ENCODE measurements at places on chromosomes 5 and 9.
A peak's percentile ranks its signal among the peaks of the same experiment; 100 is the strongest.

- DNase-seq = no peak
Observed at GRCh38 chr5:73121119-73121463, 716 bp downstream of the TMEM171 start.

- no peak for DNase-seq
Observed at GRCh38 chr9:91840469-91840868, 109.6 kb downstream of the ROR2 start.

- DNase-seq = no peak
Observed at GRCh38 chr9:27990524-27990923, 417.2 kb upstream of the C9orf72 start.

- DNase-seq = no peak
Observed at GRCh38 chr9:111744363-111744762, 50.4 kb downstream of the SHOC1 start.

DNA sequence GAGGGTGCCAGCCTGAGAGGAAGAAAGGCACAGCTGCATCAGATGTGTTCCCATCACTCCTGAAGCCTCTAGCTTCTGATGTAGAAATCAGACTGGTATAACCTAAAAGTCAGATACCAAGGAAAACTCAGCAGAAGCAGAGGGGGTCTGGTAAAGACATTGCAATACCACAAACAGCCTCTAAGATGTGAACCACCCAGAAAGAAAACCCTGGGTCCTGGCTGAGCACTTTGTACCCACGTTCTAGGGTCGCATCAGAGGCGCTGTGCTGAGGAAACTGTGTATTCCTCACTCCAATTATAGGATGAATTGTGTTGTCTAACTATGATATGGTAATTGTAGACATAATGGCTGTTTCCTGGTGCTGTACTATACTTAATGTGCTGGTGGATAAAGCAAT lies 275.6 kb downstream of the IRX2 start:
- DNase-seq = no peak

DNA sequence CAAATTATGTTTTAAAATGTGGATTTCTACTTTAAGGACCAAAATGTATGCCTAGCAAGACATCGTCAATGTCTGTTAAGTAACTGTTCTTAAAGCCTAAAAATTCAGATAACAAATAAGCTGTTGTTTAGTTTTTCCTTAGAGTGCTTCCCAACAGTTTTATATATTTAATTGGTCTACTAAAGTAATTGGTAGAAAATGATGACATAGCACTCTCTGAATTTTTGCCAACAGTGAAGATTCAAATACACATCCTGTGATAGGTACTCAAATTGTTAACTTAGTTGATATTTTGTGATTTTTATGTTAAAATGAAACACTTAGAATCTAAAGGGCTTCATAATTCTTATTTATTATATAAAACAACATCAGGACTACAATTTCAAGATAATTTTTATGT lies 107.5 kb downstream of the TMEM232 start:
- DNase-seq = no peak

- DNase-seq = no peak
Observed at GRCh38 chr9:127566351-127567001, 45.6 kb upstream of the STXBP1 start.

DNA sequence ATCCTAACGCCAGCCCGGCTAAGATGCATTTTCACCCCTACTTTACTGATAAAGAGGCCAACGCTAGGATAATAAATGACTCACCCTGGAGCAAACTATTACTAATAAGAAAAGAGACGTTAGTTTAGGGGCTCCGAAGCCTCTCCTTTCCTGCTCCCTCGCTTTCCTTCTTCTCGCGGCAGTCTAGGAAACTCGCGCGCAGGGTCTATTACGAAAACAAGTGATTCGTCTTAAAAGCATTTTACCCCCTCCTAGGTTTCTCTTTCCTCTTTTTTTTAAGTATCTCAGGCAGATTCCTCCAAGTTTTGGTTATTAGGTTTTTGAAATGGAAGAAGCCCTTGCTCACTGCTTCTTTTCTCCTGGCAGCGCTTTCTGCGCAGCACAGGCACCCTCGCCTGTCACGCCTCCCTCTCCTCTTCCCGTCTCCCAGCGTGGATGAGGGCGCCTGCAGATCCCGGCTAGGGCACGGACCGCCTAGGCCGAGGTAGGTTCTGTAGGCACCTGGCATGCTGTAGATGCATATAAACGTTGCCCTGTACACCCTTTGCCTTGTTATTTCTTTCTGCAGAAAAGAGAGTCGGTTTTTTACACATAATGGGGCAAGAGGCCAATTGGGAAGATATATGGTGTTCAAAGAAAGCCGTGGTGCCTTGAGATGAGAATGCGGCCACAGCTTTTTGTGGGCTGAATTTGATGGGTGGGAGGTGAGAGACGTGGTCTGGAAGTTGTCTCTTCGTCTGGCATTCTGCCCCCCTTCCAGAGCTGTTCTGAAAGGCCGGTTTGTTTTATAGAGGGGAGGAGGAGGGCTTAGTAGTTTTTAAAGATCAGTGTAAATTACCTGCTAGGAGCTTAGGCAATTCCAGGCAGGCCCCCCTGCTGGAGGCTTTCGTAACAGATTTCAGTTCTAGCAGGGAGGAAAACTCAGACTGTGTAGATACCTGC lies 983 bp downstream of the GCNT1 start:
- peak; percentile 58 for DNase-seq

- DNase-seq = peak; percentile 48
Observed at GRCh38 chr9:87324613-87325194, 173.0 kb upstream of the DAPK1 start.

GRCh38 chr9:131337131-131337848 lies 47.8 kb downstream of the PLPP7 start:
- no peak for DNase-seq

DNA sequence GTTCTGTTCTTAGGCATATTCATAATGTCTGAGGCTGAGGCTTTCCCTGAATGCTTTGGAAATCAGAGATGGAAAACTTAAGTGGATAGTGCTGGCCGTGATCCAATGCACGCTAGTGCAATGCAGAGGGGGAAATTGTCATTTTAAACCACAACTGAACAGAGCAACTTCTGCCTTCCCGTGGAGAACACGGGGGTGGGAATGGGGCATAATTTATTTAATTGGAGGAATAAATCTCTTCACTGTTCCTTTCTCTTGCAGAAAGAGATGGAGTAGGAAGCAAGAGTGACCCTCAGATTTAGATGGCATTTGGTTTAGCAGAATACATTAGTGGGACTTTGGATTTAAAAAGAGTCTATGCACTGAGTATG lies 22.9 kb upstream of the NREP start:
- DNase-seq = no peak

DNA sequence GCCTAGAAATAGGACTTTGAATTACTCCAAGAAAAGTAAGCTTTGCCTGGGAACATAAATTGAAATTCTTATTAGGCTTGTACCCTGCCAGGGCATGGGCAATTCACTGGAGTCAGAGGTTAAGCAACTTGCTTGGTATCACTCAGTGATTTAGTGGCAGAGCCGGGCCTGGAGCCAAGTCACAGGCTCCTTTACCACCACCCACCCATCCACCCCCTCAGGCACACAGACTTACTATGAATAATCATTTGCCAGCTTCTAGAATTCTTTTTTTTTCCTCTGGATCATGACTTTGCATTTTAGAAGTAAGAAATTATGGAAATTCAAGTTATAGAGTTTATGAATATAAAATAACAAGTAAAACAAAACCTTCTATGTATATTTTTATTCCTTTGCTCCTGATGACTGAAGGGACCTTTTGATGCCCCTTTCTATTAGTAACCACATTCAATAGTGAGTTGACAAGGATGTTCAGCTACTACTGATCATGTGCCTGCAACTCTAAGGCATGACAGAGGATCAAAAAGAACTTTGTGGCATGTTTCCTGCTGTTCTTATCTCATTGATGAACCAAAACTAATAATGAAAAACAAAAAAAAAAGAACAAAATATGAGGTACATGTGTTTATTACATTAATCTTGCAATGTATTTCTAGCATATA lies 614.7 kb downstream of the TLR4 start:
- DNase-seq = no peak

- DNase-seq = no peak
Observed at GRCh38 chr5:116315531-116315930, 230.7 kb downstream of the COMMD10 start.

- DNase-seq = no peak
Observed at GRCh38 chr5:61734966-61735365, 402.9 kb downstream of the ZSWIM6 start.

- DNase-seq = no peak
Observed at GRCh38 chr5:95075111-95075510, 209.8 kb downstream of the MCTP1 start.

DNA sequence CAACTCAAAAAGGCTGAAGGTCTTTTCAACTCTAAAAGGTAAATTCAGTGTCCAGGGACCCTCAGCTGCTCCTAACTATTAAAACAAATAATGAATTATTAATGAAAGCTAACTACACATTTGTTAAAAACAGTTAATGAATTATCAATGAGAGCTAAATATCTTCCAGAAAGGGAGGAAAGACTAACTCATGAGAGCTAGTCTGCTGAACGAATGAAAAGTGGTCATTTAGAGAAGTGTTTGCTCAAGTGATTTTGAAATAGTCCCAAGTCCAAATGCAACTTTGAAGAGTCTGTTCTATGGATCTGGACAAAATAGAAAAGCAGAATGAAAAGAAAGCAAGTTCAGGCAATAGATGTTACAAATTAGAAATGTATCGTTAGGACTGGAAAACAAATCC lies 133.9 kb upstream of the SPEF2 start:
- no peak for DNase-seq

- no peak for DNase-seq
Observed at GRCh38 chr9:12723409-12724028, 30.3 kb downstream of the TYRP1 start.

DNA sequence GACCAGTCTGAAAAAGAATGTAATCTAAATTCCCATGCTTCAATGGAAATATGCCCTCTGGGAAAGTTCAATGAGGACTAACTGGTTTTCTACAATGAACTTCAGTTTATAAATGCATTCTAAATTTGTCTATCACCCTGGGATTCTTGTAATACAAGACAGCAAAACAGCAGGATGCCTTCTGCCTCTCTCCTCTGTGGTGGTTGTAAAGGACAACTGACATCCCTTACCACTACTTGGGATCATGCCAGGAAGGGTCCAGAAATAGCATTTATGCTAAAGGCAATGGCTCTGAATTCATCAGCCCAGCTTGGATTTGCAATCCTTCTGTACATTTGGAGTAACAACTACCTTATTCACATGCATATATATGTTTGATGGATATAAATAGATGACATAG lies 97.3 kb upstream of the ADAMTS16 start:
- no peak for DNase-seq

DNA sequence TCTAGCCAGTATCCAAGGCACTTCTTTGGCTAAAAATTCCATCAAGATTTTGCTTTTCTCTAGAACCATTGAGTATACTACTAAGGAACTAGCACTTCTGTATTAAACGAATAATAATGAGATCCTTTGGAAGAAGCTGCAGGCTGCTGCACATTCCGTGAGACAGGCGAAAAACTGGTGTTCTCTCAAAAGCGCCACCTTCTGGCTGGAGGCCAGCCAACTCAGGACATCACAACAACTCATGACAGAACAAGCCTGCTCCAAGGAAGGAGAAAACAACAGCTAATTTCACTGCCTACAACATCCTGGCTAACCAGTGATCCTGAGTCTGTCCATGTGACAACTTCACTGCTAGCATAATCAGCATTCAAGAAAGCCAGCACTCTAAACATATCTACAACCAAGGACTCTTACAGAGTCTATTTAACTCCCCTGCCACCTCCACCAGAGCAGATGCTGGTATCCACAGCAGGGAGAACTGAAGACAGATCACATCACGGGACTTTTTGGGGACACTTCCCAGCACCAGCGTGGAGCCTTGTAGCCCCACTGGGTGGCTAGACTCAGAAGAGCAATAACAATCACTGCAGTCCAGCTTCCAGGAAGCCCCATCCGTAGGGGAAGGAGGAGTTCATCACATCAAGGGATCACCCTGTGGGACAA lies 150.5 kb downstream of the YTHDC2 start:
- peak; percentile 45 for DNase-seq

GRCh38 chr9:21317956-21318923 lies 13.1 kb upstream of the IFNA5 start:
- peak; percentile 46 for DNase-seq

- DNase-seq = no peak
Observed at GRCh38 chr9:89247431-89248353, 63.3 kb upstream of the CKS2 start.

DNA sequence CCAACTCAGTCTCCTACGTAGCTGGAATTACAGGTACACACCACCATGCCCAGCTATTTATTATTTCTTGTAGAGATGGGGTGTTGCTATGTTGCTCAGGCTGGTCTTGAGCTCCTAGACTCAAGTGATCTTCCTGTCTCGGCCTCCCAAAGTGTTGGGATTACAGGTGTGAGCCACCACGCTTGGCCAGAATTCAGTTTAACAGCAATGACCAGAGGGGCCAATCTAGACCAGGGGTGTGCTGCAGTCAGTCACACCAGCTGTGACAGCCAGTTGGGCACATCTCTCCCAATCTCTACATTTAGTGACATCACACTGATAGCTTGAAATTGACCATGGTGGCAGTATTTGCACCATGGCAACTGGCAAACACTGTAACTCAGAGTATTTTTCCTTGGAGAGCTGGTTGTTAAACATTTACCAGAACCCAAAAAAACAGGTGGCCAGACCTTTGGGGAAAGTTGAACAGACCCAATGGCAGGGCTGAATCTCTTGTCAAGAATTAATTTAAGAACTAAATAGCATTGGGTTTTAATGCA lies 67.7 kb upstream of the UBTD2 start:
- no peak for DNase-seq

DNA sequence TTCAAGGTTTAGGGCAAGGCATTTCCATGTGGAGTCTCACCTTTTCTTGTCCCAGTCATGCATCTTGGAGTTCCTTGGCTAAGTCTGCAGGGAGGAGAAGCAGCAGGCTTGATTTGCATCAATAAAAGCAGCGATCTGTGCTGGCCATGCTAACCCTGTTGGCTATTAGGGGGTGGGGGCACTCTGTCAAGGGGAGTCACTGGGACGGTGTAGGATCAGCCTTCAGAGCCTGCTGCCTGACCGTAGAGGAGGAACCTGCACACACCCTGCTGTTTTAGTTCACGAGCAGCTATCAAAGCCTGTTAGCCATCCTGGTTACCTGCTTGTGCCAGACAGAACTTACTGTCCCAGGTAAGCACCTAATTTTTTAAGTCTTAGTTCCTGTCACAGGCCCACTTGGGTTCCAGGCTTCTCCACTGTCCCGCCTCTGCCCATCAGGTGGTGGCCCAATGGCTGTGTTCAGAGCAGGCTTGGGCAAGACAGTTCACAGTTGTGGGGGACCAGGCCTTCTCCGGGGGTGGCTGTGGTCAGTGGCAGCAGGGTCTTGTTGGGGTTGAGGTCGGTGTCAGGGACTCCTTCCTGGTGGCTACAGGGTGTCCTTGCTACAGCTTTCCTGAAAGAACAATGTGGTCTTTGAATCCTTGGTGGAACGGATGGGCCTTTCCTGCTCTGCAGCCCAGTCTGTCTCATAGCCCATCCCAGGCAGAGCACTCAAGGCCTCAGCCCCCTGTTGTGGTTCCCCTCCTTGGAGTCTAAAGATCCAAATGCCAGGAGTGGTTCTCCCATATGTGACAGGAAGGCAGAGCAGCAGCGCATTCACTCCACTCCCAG lies 43.7 kb downstream of the SECISBP2 start:
- no peak for DNase-seq

DNA sequence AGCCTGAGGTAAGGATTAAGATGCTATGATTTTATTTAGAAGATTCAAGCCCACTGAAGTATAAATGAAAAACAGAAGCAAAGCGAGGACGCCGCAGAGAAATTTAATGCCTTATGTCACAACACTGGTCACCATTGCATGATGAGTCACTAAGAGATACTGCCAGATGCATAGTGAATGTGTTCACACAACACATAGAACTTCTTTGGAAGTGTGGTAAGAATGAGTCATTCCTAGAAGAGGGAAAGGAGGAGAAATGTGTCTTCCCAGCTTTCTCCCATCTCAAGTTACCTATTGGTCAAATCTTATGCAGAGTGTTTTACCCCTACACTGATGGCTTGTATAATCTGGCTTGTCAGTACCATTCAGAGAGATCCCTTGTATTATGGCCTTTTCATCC lies 465.3 kb upstream of the ARRDC3 start:
- peak; percentile 8 for DNase-seq

All from HEK293T (cell line).